ENCODE measurements at places on chromosomes 13 and 19.
A peak's percentile ranks its signal among the peaks of the same experiment; 100 is the strongest.

DNA sequence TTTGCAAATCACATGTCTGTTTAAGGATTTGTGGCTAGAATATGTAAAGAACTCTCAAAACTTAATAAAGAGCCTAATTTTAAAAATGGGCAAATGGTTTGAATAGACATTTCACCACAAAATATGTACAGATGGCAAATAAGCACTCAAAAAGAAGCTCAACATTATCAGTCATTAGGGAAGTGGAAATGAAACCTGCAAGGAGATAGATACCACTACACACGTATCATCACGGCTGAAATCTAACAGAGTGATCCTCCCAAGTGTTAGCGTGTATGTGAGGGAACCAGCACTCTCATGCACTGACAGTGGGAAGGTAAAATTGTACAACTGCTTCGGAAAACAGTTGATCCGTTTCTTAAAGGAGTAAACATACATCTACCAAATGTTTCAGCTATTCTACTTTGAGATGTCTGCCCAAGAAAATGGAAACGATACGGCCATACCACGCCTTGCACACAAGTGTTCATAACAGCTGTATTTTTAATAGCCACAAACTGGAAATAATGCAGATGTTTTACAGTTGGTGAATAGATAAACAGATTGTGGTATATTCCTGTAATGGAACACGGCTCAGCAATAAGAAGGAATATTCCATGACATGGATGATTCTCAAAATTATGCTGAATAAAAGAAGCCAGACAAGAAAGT lies 14.5 kb downstream of the ARHGEF7 start:
- DNase-seq, result no peak

DNA sequence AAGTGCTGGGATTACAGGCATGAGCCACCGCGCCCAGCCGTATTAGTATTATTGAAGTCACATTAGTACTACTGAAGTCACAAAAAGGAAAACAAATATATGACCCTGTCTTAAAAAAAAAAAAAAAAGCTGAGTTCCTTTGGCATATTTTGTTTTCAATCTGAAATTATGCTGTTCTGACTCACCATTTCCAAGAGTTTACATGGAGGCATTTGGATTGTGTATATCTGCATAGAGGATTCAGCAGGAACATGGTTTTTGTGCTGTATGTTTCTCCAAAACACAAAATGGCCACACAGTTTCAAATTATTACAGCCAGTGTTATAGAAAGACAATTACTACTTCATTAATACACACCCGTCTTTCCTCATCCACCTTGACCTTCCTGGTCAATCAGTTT lies 103.5 kb upstream of the TSC22D1 start:
- DNase-seq, result peak; percentile 36

DNA sequence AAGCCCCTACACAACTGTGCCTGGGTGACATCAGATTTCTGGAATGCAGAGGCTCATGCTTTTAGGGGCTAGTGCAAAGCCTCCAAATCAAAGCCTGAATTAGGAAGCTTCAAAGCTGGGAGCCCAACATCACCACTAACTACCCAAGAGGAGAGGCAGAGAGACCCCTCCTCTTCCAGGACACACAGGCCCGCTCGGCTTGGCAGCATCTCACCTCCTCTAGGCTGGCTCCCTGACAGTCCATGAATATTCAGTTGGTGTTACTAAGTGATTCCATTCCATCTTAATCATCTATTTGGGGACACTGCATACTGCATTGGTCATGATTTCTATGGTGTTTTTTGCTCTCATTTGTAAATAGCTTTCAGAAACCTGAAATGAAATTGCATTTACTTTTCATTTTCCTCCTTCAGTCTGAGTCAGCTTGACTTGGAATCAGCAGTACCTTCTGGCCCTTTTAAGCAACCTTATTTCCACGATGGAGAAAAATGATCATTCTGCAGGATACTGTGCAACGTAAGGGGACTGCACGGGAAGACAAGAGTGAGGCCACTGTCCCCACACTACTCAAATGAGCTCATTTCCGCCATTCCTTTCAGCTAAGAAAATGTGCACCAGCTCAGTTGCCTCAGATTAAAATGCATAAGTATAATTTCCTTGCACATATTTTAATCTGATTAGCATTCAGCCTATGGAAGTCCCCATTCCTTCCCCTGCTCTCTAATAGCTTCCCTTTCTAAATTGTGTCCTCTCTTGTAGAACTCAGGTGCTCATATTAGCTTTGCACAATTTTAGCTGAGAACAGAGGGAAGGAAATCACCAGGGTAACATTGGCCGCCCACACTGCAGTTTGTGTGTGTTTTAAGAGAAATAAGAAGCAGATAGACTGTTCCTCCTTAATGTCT lies 219.9 kb downstream of the RFC3 start:
- peak; percentile 20 for DNase-seq

DNA sequence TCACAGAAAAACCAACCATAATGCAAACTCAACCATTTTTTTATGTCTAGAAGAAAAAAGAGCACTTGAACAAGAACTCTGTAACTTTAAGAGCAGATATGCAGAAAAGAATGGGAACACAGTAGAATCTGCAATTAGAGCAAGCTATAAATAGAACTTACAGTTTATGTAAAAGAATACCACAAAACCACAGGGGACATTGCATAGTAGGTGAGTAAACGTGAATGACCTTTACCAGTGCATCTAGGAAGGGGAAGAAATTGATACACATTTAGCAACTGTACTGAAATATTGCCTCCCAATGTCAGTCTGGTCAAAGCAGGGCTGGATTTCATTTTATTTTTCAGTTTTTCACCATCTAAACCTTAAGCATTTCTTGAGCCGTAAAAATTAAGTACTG lies 242.2 kb upstream of the EDNRB start:
- DNase-seq, result peak; percentile 86

DNA sequence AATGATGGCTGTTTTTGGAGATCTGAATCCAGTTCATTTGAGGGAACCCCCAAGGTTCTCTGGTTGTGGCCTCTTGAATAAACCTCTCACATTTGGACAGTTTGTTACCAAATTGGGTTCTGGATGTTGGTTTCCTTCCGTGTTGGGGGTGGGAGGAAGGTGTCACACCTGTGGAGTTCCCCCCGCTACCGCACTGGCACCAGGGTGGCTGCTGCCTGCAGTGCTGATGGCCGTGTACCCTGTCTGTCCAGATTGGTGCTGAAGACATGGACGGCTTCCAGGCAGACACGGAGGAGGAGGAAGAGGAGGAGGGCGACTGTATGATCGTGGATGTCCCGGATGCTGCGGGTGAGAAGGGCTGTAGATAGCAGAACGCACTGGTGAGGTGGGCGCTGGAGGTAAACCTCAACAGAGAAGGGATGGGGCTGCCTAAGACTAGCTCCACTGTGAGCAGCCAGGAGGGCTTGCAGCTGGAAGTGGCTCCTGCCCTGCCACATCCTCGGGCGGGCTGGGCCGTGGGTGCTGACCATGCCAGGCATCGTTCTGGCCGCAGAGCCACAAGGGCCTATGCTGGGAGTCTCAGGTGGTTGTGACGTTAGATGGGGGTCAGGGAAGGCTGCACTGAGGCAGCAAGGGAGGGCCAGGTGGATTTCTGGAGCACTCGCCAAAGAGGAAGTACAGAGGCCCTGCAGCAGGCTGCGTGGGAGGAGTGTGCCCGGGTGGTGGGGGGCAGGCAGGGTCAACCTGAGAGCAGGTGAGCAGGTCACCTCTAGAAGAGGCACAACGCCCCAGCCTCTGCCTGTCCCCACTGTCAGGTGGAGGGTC lies 15.4 kb downstream of the UBXN6 start:
- DNase-seq, result no peak

GRCh38 chr13:35966024-35966423 lies 165.2 kb downstream of the DCLK1 start:
- DNase-seq, result no peak

DNA sequence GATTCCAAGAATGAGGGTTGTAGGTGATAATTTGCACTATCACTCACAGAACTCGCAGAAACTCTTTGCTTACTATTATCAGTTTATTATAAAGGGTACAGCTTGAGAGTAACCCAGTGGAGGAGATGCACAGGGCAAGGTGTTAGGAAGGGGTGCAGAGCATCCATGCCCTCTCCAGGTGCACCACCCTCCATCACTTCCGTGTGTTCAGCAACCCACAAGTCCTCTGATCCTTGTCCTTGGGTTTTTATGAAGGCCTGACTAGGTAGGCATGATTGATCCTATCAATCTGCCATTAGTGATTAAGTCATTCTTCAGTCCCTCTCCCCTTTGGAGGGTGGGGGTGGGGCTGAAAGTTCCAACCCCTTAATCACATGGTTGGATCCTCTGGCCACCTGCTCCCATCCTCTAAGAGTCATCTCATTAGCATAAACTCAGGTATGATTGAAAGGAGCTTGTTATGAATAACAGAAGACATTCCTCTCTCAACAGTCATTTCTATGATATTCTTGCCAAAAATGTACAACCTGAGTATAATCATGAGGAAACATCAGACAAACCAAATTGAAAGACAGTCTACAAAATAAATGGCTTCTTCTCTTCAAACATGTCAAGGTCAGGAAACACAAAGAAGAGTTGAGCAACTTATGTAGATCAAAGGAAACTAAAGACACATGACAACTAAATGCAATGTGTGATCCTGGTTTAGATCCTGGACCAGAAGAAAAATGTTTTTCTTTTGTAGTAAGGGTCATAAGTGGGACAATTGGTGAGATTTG lies 225.4 kb downstream of the PCCA start:
- no peak for DNase-seq

DNA sequence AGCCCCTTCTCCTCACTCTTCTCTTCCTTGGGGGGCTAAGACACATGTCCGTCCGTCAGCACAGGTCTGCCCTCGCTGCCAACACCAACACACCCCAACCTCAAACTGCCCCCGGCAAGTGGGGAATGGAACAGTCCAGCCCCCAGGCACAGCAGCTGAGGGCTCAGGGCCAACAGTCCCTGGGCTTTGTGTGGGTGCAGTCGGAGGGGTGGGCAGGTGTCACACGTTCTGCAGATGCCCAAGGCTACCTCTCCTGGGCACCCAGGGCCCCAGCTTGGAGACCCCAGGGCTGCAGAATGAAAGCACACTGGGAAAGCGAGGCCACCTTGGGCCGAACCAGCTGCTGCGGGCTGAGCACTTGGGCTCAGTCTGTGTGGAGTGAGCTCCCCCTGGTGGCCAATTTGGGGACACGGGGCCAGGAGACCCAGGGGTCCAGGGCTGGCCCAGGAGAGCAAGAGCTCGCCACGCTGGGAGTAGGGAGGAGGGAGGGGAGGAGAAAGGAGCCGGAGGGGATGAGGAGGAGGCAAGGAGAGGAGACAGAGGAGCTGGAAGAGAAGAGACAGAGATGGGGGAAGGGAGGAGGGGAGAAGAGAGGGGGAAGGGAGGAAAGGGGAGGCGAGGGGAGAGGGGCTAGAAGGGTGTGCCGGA lies 14.0 kb upstream of the ATP8B3 start:
- DNase-seq, result peak; percentile 62

GRCh38 chr13:49444524-49445395 lies 686 bp downstream of the SETDB2 start:
- peak; percentile 79 for DNase-seq

DNA sequence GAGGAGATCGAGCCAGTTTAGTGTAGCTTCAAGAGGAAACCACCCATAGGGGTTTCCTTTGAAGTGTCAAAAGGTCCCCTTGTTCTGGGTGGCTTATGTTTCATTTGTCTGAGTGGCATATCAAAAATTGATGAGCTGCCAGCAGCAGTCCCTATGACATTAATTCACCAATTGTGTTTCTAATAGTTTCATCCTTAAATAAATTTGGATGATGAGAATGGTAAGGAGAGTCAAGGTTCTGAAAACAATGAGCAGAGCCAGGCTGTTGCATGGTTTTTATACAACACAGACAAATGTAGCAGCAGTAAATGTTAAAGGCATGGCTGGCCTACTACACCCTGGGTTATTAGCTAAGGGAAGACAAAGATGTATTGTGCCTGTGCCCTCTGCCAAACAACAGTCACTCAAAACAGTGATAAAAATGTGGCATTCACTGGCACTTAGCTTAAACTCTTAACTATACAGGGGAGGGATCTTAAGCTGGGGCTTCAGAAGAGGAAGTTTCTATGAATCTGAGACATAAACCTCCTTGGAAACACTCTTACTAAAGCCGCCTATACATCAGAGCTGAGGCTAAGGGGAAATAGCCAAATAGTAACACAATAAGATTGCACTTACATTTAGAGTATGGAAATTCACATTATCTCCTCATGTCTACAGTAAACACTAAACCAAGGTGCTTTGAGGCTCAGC lies 200.5 kb downstream of the POU4F1 start:
- DNase-seq, result no peak

DNA sequence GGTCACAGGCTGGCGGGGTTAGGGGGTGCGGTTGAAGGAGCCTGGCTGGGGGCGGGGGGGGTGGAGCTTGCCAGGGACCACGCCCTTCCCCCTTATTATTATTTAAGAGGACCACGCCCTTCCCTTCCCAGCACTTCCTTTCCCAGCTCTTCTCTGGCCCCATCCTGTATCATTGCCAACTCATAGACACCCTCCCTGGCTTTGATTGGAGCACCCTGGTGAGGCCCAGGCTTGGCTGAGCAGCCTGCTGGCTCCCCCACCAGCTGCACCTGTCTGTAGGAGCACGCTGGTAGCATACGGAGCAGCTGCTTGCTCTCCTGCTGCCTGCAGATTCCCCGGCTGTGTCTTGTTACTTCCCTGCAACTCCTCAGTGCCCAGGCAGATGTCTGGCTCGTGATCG lies 62.5 kb upstream of the PDX1 start:
- no peak for DNase-seq

DNA sequence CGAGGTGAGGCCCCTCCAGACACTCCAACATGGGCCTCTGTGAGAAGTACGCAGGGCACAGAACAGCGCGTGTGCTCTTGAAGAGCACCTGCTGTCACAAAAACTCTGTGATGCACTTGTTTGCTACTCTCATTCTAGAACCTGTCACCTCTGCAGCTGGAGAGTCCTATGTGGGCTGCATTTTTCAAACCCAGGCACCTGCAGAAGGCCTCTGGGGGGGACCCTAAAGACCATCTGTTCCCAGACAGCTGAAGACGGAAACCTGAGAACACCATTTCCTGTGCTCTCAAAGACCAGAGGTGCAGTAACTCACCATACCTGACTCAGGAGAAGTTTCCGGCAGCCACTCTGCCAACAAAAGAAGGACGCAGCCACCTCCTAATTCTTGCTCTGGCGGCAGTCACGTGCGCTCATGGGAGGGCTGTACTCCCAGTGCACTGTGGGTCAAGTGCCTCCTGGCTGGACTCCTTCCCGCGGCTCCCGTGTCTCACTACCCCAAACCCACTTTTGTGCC lies 28.1 kb downstream of the RANBP3 start:
- no peak for DNase-seq

Data from fibroblast of skin of right biceps (primary cell).